ENCODE measurements at places on chromosomes 12 and 14.

DNA sequence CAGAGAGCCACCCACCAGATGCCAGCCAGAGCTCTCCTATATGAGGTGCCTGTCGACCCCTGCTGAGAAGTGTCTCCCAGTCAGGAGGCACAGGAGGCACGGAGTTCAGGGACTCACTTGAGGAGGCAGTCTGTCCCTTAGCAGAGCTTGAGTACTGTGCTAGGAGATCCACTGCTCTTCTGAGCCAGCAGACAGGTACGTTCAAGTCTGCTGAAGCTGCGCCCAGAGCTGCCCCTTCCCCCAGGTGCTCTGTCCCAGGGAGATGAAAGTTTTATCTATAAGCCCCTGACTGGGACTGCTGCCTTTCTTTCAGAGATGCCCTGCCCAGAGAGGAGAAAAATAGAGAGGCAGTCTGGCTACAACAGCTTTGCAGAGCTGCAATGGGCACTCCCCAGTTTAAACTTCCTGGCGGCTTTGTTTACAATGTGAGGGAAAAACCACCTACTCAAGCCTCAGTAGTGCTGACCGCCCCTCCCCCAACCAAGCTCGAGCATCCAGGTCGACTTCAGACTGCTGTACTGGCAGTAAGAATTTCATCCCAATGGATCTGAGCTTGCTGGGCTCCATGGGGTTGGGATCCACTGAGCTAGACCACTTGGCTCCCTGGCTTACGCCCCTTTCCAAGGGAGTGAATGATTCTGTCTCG, 146.7 kb upstream of the USP15 start:
- no peak for DNase-seq

GRCh38 chr14:72480464-72481243, 413.2 kb downstream of the DPF3 start:
- no peak for DNase-seq

GRCh38 chr12:25637752-25638151, 84.7 kb upstream of the LMNTD1 start:
- DNase-seq, result no peak

GRCh38 chr14:61145034-61145902, 135.9 kb downstream of the TMEM30B start:
- peak; percentile 59 for DNase-seq

DNA sequence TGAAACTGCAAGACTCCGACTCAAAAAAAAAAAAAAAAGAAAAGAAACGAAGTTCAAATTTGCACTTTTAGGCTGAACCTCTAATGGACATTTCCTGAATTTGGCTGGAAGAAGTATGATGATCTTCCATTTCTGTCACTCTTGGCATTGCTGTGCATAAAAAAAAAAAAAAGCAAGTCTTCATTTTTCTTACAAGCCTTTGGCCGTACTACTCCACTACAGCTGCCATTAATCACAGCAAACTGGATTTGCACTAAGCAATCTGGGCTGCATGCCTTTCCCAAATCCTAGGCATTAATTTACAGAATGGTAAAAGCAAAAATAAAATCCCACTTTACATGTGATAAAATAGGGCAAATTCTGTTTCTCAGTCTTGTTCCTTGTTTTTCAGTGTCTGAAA, 7.1 kb downstream of the CSRP2 start:
- DNase-seq, result no peak

GRCh38 chr12:2543801-2544200, 251.0 kb upstream of the FKBP4 start:
- DNase-seq, result no peak

- peak; percentile 91 for DNase-seq
Observed at GRCh38 chr14:72962829-72963312, 36.6 kb downstream of the DCAF4 start.

- peak; percentile 86 for DNase-seq
Observed at GRCh38 chr12:31970199-31970598, 11.0 kb downstream of the RESF1 start.

GRCh38 chr14:68395604-68396003, 397.3 kb downstream of the ZFP36L1 start:
- DNase-seq, result no peak

DNA sequence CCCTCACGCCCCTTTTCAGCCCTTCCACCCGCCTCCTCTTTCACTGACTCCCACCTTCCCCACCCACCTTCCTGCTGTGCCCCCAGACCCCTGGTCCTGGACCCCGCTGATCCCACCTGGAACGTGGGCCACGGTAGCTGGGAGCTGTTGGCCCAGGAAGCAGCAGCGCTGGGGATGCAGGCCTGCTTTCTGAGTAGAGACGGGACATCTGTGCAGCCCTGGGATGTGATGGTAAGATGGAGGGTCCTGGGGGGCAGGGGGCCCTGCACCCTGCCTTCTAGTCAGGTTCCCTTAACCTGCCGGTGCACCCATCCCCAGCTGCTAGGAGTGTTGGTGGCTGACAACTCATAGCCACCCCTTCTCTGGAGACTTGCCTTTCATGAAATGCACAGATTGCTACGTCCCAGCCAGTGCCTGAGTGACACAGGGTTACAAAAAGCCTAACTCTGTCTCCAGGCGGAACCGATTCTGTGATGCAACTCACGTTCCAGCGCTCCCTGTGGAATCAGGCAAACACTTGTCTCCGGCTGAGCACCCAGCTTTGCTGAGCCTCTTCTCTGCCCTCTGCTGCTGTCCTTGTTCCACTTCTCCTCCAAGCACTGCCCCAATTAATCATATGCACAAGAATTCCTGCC, 15.0 kb upstream of the OAS2 start:
- DNase-seq, result no peak

DNA sequence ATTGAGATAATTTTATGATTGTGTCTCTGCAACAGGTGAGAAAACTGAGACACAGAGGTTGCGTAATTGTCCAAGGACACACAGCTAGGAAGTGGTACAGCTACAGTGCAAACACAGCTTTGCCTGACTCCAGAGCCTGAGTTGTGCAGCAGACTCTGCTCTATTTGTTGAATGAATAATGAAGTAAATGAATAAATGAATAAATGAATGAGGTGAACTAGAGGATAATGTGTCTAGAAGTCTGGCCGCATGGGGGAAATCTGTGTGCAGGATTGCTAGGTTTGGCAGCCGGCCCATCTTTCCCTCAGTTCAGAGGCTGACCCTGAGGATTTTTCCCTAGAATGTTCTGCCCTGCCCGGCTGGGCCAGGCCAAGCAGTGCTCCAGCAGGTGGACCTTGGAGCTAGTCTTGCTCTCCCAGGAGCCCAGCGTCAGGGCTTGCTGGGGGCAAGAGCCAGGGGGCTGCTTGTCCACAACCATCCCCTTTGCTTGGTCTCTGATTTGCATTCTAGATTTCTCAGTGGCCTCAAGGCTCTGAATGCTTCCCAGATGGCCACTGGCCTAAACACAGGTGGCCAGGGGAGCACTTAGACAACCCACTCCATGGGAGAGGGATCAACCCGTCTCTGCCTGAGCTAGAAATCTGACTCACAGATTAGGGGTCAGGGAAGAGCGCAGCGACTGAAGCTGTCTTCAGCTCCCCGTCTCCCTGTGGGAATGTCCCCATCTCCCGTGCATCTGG, 225.2 kb downstream of the C12orf75 start:
- DNase-seq, result peak; percentile 50

GRCh38 chr14:85907536-85907935, 377.6 kb downstream of the FLRT2 start:
- DNase-seq, result no peak

- DNase-seq, result no peak
Observed at GRCh38 chr12:72699362-72699761, 427.2 kb downstream of the TRHDE start.
